Peyer's patch (tissue), 4 donors: ENCODE measurements at places on chromosomes 4 and X.

DNA sequence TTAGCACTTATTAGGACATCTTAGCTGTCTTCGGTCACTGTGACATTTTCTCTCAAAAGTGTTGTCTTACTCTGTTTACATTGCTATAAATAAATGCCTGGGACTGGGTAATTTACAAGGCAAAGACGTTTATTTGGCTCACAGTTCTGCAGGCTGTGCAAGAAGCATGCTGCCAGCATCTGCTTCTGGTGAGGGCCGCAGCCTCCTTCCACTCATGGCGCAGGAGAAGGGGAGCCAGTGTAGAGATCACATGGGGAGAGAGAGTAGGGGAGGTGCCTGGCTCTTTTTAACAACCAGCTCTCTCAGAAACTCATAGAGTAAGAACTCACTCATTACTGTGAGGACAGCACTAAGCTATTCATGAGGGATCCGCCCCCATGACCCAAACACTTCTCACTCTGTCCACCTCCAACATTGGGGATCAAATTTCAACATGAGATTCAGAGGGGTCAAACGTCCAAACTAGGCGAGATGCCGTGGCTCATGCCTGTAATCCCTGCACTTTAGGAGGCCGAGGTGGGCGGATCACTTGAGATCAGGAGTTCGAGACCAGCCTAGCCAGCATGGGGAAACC, 43.5 kb upstream of the HERC6 start:
- DNase-seq, result no peak

- no peak for DNase-seq
Measured at GRCh38 chrX:9912351-9913145, 54.6 kb upstream of the CLDN34 start.

- no peak for DNase-seq
Measured at GRCh38 chr4:144518181-144518895, 127.6 kb upstream of the HHIP start.

DNA sequence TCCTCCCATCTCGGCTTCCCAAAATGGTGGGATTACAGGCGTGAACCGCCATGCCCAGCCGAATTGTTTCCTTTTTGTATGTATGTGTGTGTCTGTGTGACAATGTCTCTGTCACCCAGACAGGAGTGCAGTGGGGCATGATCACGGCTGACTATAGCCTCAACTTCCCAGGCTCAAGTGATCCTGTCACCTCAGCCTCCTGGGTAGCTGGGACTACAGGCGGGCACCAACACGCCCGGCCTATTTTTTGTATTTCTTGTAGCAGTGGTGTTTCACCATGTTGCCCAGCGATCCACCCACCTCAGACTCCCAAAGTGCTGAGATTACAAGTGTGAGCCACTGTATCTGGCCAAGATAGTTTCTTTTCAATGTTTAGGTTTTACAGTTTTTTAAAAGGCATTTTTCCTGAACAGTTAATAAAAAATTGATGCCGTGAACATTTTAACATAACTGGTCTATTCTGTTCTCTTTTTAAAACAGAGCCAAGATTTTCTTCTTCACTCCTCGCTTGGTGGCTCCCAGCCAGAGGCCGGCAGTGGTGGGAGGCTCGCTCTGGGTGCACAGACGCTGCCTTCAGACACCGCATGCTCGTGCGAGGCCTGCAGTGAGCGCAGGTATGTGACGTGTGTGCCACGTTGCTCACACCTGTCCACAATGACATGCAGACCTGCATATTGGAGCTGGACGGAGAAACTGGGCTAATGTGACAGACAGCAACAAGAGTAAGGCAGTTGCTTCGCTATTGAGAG, 88.5 kb downstream of the FAM193A start:
- peak; percentile 10 for DNase-seq

DNA sequence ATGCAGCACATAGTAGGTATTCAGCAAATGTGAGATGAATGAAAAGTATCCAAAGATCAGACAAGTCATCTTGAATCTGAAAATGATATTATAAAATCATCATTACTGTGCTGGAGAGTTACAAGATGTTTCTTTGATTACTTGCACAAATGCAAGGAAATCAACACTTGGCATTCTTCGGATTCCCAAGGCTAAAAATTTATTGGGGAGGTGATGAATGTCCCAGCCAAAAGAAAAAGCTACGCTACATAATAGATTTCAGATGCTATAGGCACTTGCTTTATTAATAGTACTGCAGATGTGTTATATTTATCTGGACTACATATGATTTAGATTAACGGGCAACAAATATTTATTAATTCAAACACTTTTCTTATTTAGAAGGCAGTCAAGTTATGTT, 286.7 kb upstream of the TENM3 start:
- no peak for DNase-seq

DNA sequence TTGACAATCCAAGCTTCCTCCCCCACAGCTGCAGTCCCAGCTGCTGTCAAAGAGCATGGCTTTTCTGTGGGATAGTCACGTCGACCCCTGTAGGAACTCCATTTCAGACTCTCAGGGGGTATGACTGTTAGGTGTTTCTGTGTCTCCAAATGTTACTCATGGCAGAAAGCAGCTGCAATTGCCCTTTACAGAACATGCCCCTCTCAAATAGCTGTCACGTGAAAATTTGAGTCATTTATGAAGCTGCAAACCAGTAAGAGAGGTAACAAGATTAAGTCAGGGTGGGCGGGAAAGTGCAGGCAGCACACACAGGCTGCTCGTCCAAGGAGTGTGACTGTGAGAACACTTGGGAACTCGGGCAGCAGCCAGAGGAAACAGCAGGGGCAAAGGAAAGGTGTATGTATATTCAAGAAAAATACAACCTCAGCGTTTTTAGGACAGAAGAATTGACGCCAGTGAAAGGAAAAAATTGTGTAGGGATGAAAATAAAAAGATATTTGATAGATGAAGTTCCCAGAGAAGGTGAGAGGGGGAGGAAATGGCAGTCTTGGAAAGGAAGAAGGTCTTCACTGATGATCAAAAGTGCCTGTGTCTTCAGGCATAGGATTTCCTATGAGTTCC, 66.5 kb upstream of the TMEM184C start:
- no peak for DNase-seq

- DNase-seq, result no peak
Measured at GRCh38 chr4:152448854-152449253, 87.0 kb downstream of the FBXW7 start.

DNA sequence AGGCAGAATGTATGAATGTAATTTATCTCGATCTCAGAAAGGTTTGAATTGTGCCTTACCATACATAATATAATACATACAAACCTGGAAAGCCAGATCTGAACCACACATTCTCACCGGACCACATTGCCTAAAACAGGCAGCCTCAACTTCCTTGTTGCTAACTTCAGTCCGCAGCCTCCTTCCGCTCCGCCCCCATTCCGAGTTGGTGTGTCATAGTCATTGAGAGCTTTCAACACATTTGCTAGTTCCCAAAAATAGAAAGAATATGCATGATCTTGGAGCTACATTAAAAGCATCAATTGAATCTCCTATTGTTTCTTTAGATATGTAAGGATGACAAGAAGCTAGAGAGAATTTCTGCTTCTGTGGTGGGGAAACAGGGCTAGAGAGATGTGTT, 127.2 kb downstream of the ARHGEF9 start:
- no peak for DNase-seq

DNA sequence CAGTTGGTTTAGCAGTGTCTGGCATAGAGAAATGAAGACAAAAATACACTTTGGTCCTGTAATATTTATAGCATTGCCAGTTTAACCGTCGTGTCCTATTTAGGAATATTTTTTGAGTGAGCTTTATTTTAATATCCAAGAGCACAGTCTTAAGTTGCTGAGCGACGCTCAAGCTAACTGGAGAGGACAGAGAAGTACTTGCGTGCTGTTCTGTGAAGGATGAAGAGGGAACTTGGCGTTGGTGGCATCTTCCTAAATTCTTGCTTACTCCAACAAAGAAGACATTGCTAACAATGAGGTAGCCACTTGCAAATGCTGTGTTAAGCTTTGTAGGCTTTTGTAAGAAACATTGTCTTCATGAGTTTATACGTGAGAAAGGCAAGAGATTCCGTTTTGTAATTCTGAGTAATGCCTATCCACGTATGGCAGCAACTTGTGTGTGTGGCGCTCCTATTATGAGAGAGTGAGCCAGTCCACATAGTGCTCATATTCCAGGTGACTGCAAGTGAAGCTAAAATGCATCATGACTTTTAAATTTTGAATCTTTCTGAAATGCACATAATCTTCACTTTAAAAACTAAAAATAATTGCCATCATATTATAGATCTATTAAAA, 50.6 kb downstream of the SYNPO2 start:
- no peak for DNase-seq
